Posterior cingulate gyrus (tissue), 11 donors: ENCODE measurements at places on chromosomes 3 and 15.

GRCh38 chr15:77981281-77982126, 96.0 kb downstream of the TBC1D2B start:
- no peak for DNase-seq

GRCh38 chr3:72191209-72191960, 406.4 kb upstream of the PROK2 start:
- DNase-seq, result no peak

- no peak for DNase-seq
These were observed 95.3 kb downstream of the TMCO5A start for GRCh38 chr15:38029736-38030135.

GRCh38 chr3:110620118-110620517, 451.5 kb upstream of the NECTIN3 start:
- no peak for DNase-seq

- DNase-seq, result no peak
These were observed 37.0 kb downstream of the PCNP start for GRCh38 chr3:101611023-101611422.

DNA sequence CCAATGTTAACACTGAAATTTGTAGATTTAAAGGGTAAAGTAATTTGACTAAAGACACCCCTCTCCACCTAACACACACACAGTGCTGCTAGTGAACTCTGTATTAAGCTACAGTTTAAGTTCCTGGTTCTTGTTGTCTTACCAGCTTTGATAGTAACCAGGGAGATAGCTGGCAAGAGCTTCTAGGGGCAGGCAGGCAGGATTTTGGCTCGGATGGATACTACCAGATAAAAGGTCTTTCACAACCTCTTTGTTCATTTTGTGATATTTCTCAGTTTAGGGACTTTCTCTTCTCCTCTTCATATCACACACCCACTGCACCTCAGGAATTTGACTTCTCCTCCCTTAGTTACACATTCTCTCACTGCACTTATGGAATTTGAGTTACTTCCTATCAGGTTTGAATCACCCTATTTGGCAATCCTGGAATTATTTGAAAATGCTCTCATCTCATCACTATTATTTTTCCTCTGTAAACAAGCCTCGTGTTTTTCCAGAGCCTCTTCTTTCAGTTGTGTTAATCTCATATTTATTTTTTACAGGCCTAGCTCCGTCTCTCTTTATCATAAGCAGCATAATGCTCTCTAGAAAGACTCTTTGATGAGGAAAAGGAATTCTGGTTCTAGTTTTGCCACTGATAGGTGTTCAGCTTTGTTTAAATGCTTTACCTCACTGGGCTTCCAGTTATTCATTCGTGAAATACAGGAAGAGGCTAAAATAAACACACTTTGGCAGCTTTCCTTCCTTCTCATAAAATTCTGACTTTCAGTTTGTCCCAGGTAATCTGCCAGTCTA, 23.0 kb upstream of the CLDN1 start:
- no peak for DNase-seq

GRCh38 chr15:41928100-41928499, 34.2 kb upstream of the SPTBN5 start:
- DNase-seq, result no peak

DNA sequence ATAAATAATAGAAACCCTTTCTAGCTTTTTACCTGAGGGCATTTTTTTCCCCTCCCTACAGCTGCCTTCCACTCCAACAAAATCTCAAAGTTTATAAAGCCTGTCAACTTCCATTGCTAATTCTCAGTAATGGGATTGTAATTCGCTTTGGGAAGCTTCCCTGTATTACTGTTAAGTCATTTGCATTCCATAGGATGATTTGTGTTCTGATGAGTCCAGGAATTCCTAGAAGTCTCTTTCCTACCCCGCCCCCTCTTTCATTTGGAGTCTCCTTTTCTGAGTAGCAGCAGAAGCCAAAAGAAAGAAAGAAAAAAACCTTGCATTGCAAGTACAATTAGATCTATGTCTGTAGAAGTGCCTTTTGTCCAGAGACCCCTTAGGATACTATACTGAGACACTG, 1033.3 kb downstream of the IGSF11 start:
- DNase-seq, result no peak

DNA sequence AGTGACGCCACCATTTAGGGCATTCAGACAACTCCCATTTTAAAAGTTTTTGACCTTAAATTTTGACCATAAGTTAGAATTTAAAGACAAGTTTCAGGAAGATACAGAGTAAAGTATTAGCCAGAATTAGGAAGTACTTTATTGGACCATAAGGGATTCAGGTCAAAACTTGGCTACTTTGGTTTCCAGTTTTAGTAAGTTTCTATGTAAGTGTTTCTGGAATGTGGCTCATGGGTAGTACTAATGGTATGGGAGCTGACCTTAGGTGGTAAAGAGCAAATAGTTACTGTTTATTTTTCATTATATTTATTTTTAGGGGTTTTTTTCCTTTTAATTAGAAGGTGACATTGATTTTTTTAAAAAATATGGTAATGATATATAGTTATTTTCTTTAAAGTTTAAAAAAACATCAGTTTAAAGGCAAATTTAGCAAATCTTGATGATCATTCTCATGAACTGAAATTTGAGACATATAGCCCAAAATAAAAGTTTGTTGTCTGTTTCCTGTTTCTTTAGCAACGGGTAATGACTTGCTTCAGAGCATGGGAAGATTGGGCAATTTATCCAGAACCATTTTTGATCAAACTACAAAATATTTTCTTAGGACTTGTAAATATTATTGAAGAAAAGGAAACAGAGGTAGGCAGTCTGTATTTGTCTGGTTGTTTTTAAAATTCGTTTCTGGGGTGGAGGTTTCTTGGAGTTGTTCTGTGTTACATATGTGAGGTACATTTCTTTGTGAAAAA, 34.3 kb downstream of the U2SURP start:
- DNase-seq, result no peak

- no peak for DNase-seq
These were observed 2.5 kb downstream of the PRKAR2A start for GRCh38 chr3:48845170-48845569.

DNA sequence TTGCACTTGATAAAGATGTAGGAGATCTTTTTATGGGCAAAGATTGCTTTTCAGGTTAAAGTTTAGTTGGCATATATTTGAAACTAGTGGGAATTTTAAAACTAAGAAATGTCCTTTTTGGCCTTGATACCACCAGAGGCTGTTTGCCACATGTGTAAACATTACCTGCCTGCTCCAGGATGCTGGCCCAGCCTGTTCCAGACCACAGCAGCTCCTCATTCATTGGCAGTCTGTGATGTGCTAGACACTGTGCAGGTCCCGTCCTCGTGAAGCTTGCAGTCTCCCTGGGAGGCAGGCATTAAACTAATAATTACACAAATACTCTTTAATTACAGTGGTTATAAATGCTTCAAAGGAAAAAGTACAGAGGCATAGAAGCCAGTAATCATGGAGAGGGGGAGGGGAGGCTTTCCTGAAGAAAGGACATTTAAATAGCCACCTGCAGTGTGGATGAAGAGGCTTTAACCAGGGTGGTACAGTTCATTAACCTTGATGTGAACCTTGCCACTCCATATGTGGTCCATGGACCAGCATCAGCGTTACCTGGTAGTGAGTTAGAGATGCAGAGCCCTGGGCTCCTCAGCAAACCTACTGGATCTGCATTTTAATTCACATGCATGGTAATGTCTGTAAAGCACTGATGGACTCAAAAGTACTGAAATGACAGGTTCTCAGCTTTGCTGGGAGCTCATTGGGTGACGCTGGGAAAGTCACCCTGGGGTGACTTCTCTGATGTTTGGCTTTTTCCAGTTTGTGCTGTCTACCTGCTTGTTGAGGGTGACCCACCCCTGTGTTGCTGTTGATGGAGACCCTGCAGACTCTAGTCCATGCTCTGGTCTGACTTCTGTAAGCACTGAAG, 5.3 kb downstream of the ZNF710 start:
- no peak for DNase-seq
